ENCODE measurements at places on chromosomes 12 and 14. TPM values are rescaled to one million over a fixed set of nuclear protein-coding genes. Genes with fewer than 3 reads are reported as not detected.

- DNase-seq: no peak
These were observed 344.9 kb upstream of the STXBP6 start for GRCh38 chr14:25394791-25395391.

GRCh38 chr12:57905812-57906475, 35.4 kb upstream of the ATP23 start:
- no peak for DNase-seq

Gene GPR162
- total RNA-seq: not detected

DNA sequence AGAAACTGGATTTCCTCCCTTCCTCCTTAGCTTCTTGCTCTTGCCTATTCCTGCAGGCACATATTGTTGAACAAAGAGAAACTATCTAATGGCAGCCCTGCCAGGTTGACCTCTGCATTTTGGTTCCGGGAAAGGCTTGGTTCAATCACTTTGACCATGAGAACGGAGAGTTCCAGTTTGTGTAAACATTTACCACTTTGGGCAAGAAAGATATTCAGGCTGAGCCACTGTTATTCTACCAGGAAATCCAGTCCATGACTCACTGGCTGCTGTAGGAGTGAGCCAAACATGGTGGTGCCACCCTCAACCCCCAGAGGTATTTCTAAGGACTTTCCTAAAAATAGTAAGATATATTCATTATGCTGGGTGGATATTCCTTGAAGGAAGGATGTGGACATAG, 242.2 kb upstream of the OR4E1 start:
- no peak for DNase-seq

GRCh38 chr14:34003691-34004090, 52.8 kb upstream of the EGLN3 start:
- no peak for DNase-seq
